Stimulated activated CD4-positive, alpha-beta T cell treated with anti-CD3 and anti-CD28 coated beads, TNF-alpha, amount 100 ng/mL, for 4 hours (primary cell): ENCODE measurements at places on chromosomes 6 and 20.

GRCh38 chr20:6411651-6412050 is 288.8 kb upstream of the FERMT1 start:
- DNase-seq = no peak

GRCh38 chr6:29981211-29981812 is 39.0 kb downstream of the HLA-A start:
- no peak for DNase-seq

DNA sequence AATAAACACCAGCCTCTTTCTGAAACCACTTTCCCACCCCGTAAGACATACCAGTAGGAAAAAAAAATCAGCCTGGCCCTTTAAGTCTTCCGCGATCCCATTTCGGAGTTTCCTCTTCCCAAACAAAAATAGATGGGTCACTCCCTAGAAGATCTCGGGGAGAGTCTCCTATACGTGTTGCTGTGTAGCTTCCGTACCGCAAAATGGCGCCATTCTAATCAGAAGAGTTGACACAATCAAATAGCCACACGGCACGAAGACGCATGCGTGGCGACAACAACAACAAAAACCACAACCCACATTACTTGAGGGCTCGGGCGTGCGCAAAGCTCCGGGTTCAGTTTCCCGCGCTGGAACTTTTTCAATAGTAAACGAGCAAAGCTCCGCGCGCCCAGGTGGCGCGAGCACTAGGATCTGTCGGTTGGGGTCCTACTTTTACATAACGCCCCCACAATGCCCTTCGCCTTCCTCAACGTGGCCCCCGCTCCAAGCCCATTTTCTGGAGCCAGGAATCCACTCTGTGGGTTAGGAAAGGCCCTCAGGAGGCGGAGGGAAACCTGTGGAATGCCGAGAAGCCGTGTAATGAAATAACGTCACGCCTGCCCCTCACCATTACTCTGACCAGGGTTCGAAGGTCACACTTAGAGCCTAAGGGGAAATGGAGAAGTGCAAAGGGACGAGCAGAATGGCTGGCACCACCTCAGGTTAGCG is at the start of gene GPANK1:
GPANK1 (minus strand) TSS at position 208 of the 711 bp plus-strand sequence. CDS start 519 bp downstream, outside the sequence.
- DNase-seq = peak; percentile 70

DNA sequence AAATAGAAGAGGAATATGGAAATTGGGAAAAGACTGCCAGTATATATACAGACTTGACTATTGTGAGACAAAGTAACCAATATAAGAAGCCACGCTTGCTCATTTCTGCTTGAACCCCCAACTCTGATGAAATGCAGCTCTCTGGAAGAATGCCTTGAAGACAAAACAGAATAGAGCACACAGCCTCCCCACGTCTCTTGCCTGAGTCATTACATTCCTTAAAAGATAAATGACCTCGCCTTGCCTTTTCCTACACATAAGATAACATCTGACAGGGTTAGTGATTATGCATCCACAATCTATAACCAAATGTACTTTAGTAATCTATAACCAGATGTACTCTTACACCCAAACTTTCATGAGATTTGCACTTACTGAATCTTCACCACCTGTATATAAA is 141.1 kb upstream of the EEF1E1 start:
- DNase-seq = no peak

DNA sequence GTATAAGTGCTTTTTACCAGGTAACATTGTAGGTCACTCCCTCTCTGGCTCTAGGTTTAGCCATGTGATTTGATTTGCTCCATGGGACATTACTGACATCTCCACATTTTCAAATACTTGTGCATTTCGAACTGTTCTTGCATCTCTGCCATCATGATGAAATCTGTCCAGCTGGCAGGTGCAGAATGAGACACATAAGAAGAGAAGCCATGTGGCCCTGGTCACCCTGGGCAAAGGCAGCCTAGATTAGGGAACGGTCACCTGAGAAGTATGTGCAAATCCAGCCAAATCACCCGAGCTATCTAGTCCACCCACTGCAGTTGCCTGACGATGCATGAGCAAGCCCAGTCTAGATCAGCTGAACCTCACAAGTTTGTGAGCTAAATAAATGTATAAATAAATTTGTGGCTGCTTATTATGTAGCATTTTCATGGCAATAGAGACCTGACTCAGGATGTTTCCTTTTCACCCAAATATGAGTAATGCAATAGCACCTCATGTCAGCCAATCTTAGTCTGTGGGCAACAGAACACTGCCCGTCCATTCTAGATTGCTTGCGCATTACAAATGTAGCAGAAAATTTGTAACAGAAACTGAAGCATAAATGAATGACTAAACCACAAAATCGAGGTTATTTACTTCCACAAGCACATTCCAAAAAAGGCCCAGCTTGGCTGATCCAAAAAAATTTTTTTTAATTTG is 115.2 kb downstream of the PAK5 start:
- no peak for DNase-seq

- no peak for DNase-seq
Measured at GRCh38 chr6:5521322-5521721, 260.0 kb downstream of the FARS2 start.

DNA sequence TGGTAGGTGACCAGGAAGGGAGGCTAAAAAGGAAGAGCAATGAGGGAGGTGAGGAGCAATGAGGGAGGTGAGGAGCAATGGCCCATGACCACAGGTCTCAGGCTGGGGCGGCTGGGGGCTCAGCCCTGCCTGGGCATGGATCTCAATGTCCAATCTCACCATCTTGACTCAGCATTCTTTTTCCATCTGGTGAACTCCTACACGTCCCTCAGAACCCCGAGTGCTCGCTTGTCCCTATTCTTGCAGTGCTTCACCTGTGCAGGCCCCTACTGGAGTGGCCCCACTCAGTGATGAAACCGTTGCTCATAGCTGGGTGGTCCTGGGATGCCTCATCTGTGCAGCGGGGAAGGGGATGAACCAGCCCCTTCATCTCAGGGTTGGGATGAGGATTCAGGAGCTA is 16.9 kb upstream of the RBBP8NL start:
- no peak for DNase-seq

DNA sequence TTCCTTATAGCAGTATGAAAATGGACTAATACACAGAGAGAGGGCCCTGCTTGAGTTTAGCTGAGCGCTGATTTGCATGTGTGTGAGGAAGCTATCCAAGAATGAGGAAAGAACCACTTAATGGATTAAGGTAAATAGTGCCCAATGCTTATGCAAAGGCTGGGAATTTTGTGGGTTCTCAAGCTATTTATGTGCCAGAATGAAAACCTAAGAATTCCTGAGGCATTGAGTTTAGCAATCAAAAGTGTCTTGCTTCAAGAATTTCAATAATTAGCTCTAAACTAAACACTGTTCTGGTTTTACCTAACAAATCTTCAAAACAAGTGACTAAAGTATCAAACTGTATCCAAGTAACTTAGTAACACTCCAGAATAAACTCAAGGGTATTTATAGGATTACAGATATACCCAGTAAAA is 7.0 kb upstream of the OR14J1 start:
- DNase-seq = no peak

GRCh38 chr20:1816384-1817381 is 78.5 kb upstream of the SIRPA start:
- DNase-seq = no peak

GRCh38 chr6:164665328-164665727 is 644.1 kb downstream of the C6orf118 start:
- no peak for DNase-seq

- no peak for DNase-seq
Measured at GRCh38 chr20:54995553-54995952, 520.2 kb downstream of the DOK5 start.

GRCh38 chr6:138331984-138332383 is 45.7 kb upstream of the SMIM28 start:
- DNase-seq = no peak

DNA sequence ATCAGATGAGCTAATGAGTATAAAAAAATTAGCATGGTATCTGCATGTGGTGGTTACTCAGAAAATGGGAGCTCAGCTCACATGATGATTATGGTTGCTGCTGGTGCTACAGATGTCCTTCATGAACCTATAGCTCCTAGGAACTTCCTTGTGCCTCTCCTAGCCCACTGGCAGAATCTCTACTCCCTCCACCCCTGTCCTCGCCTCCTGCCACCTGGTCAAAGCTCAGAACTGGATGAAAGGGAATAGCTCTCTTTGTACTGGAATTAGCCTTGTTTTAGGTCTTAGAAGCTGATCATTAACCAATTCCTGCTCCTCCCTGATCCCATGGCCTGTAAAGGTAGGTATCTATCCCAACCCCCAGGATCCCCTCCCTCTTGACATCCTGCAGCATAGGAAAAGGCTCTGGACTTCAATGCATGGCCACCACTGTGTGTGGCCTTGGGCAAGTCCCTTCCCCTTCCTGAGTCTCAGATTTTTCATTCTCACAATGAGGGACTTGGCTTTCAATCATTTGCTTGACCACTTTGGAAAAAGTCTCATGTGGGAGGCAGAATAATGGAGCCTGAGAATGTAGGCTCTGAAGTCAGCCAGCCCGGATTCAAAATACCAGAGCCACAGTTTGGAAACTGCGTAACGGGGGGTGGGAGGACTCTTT is 43.9 kb downstream of the SLC13A3 start:
- no peak for DNase-seq

GRCh38 chr6:37283671-37284151 is 25.8 kb upstream of the TMEM217 start:
- no peak for DNase-seq

GRCh38 chr6:3323696-3324261 is 65.0 kb downstream of the PSMG4 start:
- no peak for DNase-seq

GRCh38 chr20:52896348-52896747 is 75.8 kb upstream of the TSHZ2 start:
- DNase-seq = no peak

DNA sequence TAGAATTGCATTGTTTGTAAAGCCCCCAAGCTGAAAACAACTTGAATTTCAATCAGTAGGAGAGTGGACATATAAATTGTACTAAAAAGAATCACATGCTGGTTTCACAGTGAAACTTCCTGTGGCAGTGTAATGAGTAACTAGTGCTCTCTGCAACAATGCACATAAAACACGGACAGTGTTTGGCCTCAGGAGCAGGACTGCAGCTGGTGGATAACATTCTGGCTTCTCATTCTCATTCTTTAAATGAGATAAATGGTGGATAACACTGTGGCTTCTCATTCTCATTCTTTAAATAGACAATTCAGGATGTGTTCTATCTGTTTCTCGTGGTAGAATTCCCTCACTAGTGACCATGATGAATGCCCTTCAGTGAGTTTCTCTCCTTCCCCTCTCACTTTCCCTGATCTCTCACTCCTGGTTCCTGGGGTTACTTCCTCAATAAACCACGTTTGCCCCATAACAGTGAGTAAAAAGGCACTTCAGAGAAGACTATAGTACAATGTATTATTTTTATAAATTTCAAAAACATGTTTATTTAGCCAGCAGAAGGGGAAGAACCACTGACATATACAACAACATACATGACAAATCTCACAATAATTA is 59.9 kb downstream of the SLC22A2 start:
- no peak for DNase-seq

GRCh38 chr6:130776287-130776925 is 50.8 kb upstream of the SMLR1 start:
- no peak for DNase-seq

DNA sequence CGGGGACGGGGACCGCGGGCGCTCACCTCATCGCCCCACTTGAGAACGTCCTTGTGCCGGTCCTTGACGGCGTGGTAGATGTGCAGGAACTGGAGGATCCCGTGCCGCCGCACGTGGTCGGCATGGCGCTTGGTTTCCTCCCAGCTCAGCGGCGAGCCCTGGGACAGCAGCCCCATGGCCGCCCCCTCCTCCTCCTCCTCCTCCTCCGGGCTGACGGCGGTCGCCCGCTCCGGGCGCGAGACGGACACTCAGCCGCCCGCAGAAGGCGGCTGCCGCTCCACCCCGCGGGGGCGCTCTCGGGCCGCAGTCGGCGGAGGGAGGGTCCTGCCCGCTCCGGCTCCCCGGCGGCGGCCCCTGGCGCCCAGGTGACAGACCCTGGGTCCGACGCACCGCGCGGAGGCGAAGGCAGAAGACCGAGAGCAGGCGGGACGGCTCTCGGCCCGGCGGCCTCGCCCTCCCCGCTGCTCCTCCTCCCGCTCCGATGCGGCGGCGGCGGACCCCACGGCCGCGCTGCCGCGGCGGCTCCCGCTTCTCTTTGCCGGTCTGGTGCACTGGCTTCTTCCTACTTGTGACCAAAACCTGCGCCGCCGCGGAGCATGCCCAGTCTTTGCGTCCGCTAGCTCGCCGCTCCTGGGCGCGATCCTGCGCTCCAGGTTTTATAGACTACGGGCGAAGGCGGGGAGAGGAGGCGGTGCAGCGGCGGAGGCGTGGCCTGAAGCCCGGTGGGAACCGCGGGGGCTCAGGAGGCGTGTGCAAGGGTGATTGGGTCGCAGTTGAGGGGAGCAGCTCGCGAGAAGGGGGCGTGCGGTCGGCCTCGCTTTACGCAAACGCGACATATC is at the start of gene GCLC:
GCLC (minus strand) TSS at position 632 of the 839 bp plus-strand sequence; CDS start at position 176, 456 bp downstream.
- DNase-seq = peak; percentile 78

DNA sequence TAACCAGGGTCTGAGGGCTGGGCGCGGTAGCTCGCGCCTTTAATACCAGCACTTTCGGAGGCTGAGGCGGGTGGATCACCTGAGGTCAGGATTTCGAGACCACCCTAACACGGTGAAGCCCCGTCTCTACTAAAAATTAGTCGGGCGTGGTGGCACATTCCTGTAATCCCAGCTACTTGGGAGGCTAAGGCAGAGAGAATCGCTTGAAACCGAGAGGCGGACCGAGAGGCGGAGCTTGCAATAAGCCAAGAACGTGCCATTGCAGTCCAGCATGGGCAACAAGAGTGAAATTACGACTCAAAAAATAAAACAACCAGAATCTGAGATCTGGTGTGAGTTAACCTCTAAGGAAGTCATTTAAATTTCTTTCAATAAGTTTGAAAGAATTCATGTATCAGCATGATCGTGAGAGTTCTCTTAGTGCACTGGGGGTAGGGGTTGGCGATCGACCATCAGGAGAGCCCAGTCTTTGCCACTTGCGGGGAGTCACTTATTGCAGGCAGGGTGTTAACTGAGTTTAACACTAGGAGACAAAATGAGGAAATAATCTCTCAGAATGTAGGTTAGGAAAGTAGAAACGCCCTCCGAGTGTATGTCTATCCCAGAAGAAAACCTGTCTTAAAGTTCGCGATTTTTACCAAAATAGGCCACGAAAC is 206.5 kb upstream of the ZNF184 start:
- DNase-seq = no peak

- no peak for DNase-seq
Measured at GRCh38 chr6:148523551-148523950, 180.9 kb downstream of the SASH1 start.

DNA sequence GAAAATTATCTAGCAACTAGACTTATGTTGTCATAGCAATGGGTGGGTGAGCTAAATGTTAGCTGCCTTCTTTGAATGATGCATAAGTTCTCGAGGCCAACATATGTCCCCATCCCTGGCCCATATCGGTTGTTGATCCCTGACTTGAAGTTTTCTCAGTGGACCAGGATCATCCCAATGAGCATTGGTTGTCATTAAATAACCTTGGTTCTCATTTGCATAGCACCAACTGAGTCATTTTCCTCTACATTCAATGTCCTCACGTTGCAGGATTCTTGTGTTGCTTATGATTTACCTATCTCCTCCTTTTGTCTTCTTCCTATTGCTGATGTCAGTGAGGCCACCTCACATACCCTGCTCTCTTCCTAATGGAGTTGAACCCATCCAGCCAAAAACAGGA is 12.1 kb upstream of the AHCY start:
- DNase-seq = no peak

- DNase-seq = no peak
Measured at GRCh38 chr6:7899101-7899888, 11.3 kb downstream of the TXNDC5 start.
